ENCODE measurements at places on chromosomes 7 and 10.

DNA sequence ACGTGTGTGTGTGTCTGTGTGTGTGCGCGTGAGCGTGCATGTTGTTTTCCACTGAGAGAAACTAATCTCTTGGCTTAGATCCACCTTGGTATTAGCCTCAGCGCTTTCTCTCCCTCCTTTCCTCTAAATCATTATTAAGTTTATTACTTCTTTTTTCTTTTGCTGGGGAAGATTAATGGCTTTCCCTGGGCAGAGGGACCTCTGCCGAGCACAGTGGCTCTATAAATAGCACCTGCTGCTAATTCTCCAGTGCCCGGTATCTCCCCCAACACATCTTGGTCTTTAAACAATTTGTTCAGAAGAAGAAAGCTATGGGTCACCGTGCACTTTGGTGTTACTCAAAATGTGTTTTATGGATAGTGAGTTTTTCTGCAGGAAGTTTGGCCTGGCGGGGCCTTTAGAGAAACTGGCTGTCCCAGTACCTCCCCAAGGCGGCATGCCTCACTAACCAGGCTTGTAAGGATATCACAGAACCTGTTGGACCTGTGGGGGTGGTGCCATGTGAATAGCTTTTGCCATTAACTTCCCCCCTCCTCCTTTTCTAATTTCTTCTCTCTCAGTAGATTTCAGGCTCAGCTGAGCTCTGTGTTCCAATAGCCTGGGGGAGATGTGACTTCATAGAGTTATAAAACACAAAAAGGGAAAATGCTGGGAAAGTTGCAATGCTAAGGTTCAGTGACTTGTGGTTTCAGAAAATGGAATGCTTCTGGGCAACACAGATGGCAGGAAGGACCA lies 70.1 kb upstream of the RAB11FIP2 start:
- no peak for DNase-seq

DNA sequence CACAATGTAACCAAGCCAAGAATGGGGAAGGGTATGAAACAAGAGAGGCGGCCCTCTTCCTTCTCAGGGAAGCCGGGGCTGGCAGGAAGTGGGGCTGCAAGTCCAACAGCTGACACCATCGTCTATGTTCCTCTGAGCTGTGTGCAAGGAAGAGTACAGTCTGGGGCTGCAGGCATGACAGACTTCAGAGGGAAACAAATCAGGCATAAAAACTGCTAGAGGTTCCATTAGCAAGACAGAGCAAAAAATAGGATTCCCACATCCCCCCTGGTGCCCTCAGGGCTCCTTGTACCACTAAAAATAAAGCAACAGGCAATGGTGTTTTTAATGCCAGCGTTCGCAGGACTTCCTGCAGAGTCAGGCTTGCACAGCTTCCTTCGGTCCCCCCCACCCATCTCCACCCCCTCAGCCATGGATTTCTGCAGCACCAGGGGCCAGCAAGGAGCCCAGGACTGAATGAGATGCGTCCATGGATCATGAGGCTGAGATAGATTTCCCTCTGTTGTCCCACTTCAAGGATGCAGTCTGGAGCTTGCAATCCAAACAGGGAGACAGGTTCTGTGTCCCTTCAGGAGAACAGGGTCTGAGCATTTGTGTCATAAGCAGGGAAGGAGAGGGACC lies 34.6 kb downstream of the KCNMA1 start:
- no peak for DNase-seq

GRCh38 chr10:123143162-123143824 lies 4.6 kb upstream of the HMX2 start:
- peak; percentile 80 for DNase-seq

DNA sequence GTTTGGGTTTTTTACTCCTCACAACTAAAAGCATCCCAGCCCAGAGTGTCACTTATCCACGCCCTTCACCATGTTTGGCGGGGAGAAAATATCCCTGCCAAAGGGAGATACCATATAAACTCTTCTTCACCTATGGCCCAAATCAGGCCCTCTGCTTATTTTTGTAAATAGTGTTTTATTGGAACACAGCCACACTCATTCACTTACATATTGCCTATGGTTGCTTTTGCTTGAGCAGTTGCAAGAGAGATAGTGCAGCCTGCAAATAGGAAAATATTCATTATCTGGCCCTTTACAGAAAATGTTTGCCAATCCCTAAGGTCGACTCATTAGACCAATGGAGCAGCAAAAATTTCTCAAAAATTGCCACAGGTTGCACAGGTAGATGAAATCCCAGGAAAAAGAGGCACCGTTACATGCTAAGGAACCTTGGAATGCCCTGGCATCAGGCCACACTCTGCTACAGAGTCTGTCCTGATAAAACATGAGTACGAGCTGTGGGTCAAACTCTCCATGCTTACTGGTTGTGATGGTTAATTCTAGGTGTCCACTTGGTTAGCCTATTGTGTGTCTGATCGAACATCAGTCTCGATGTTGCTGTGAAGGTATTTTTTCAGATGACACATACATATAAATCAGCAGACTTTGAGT lies 7.9 kb upstream of the RASSF4 start:
- DNase-seq, result no peak

DNA sequence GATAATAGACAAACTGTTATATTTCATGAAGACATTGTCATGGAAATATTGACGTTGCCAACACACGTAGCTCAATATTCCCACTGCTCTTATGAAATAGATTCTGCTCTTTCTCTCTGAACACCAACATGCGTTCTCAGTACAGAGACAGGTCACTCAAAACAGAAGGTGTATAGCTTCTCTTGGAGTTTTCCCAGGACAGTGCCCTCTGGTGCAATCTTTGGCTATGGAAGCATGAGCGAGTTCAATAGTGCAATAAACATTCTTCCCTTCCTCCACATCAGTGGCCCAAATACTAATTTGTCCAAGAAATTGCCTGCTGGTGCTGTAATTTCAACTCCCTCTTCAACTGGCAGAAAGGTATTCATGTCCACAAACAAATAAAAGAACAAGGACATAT lies 145.3 kb downstream of the MAGI2 start:
- DNase-seq, result no peak

- no peak for DNase-seq
Measured at GRCh38 chr10:117541405-117541908, 1.1 kb upstream of the EMX2 start.

DNA sequence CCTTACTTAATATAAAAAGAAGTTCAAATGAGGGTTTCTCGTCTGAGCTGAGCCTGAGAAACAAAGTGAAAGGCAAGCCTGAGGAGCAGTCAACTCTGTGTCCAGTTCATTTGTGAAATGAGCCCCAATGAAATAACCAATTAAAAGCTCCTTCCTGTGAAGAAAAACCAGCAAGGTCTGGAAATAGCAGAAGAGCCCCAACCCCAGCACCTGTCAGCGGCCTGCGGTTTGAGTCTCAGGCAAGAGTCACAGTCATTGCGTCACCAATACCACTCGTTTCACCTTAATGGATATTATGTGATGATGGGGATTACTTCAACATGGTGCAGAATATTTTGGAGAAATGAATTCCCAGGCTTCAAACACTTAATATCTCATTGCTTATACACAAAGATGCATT lies 211.3 kb upstream of the DPP6 start:
- no peak for DNase-seq

DNA sequence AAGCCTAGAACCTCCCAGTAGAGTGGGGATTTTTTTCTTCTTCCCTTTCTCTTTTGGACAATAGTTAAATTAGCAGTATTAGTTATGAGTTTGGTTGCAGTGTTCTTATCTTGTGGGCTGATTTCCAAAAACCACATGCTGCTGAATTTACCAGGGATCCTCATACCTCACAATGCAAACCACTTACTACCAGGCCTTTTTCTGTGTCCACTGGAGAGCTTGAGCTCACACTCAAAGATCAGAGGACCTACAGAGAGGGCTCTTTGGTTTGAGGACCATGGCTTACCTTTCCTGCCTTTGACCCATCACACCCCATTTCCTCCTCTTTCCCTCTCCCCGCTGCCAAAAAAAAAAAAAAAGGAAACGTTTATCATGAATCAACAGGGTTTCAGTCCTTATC lies 5.4 kb downstream of the OPN1SW start:
- DNase-seq, result no peak

GRCh38 chr7:101624246-101625001 lies 4.7 kb downstream of the MYL10 start:
- DNase-seq, result no peak

DNA sequence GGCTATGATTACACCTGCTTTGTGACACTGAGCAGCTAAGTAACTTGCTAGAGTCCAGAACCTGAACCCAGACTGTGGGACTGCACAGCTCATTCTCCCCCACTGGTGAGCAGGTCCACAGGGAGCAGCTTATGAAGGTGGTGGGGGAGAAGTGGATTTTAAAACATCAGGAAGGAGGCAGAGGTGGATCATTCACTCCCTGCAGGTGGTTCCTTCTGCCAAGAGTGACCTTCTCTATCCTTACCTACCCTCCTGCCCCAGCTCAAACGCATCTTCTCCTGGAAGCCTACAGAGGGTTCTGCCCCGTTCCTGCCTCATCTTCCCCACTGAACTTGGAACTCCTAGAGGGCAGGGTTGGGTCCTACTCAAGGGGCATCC lies 539 bp upstream of the FAM241B start:
- DNase-seq, result no peak

DNA sequence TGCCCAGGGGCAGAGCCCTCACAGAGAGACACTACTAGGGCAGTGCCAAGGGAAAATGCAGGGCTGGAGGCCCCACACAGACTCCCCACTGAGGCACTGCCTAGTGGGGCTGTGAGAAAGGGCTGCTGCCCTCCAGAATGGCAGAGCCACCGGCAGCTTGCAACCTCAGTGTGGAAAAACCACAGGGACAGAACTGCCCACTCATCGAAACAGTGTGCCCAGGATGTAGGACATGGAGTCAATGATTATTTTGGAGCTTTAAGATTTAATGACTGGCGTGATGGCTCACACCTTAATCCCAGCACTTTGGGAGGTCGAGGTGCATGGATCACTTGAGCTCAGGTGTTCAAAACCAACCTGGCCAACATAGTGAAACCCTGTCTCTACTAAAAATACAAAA lies 27.5 kb upstream of the MSS51 start:
- no peak for DNase-seq

- DNase-seq, result no peak
Measured at GRCh38 chr10:131898713-131899112, 2.1 kb upstream of the PPP2R2D start.

DNA sequence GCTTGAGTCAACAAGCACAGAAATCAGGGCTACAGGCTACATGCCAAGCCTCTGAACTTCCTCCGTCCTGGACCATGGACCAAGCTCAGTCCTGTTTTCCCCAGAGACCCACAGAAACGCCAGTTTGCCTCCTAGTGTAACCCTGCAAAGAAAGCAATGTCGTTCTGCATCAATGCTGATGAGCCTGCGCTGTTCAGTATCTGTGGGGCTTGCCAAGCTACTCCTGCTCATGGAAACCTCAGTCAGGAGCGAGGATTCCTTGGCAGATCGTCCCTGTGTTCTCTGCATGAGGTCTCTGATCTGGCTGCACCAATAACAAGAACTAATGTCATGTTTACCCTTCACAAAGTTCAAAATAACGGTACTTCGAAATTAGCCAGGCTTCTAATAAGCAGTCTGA lies 495.5 kb upstream of the C7orf33 start:
- DNase-seq, result no peak

DNA sequence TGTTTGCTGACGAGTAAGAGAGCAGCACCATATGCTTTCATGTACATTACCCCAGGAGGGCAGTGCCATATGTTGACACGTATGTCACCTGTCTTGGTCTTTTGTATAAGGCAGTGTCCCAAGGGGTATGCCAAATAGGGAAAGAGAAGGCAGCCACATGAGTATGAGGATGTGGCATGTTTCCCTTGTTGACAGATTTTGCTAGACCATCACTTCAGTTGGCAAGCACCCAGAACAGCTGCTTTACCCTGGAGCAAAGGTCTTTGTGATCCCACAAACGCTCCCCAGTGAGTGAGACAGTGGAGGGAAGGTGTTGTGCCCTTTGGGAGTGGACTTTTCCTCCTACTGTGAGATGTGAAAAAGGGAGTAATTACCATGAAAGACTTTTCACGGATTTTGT lies 350.1 kb downstream of the ETV1 start:
- DNase-seq, result no peak

DNA sequence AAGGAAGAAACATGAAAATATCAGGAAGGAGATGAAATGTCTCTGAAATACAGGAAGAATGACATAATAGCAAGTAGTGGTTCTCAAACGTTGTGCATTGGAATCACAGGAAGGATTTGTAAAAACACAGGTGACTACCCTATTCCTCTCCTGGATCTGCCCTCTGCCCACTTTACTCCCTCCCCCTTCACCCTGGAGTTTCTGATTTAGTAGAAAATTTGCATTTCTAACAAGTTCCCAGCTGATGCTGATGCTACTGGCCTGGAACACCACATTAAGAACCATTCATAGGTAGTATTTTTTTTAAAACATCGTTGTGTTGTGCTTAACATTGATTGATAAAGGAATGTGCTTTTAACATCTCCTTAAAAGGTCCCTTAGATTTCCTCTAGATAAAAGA lies 130.9 kb downstream of the PHF14 start:
- DNase-seq, result no peak

GRCh38 chr7:83541187-83541960 lies 107.6 kb downstream of the SEMA3E start:
- no peak for DNase-seq

- no peak for DNase-seq
Measured at GRCh38 chr10:46520381-46520780, 36.1 kb downstream of the GPRIN2 start.

DNA sequence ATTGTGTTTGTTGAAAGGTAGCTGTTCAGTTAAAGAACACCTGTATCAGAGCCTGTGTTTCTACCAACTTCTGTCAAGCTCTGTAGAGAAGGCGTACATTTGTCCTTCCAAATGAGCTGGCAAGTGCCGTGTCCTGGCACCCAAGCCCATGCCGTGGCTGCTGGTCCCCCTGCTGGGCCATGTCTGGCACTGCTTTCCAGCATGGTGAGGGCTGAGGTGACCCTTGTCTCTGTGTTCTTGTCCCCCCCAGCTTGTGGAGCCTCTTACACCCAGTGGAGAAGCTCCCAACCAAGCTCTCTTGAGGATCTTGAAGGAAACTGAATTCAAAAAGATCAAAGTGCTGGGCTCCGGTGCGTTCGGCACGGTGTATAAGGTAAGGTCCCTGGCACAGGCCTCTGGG lies 154.9 kb downstream of the EGFR start:
- no peak for DNase-seq

DNA sequence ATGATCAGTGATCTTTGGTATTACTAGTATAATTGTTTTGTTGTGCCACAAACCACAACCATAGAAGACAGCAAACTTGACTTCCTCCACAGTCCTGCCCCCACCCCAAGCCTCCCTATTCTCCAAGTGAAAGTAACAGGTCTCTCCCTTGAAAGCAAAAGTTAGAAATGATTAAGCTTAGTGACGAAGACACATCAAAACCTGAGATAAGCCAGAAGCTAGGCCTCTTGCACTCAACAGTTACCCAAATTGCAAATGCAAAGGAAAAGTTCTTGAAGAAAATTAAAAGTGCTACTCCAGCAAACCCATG lies 7.5 kb downstream of the SAR1A start:
- DNase-seq, result no peak

- no peak for DNase-seq
Measured at GRCh38 chr7:111086532-111086931, 4.4 kb upstream of the LRRN3 start.

All from esophagus muscularis mucosa (tissue), 4 donors.